ENCODE measurements at places on chromosomes 12 and 14.

DNA sequence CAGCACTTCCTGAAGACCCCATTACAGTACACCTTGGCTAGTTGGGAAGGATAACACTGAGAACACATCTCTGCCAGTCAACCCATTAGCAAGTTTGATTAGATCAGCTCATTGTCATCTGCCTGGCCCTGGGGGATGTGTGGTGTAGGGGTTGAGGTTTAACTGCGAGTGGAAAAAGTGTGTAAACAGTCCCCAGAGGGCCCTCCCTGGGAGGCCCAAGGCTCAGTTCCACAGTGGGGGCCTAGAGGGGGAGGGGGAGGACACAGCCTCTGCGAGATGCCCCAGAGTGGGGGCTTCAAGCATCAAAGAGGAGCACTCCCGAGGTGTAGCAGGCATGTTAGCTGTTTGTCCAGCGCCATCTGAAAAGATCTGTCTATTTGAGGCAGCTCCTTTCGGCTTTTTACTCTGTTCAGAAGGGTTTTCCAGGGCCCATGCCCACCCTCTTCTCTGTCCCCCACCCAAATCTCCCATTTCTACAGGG, 344 bp downstream of the LPAR5 start:
- DNase-seq, result peak; percentile 45

- DNase-seq, result no peak
These were observed 75.3 kb upstream of the ZDHHC17 start for GRCh38 chr12:76688631-76689030.

- no peak for DNase-seq
These were observed 8.8 kb upstream of the IFI27 start for GRCh38 chr14:94101748-94102147.

GRCh38 chr12:120055231-120056000, 61.1 kb downstream of the RAB35 start:
- peak; percentile 12 for DNase-seq

DNA sequence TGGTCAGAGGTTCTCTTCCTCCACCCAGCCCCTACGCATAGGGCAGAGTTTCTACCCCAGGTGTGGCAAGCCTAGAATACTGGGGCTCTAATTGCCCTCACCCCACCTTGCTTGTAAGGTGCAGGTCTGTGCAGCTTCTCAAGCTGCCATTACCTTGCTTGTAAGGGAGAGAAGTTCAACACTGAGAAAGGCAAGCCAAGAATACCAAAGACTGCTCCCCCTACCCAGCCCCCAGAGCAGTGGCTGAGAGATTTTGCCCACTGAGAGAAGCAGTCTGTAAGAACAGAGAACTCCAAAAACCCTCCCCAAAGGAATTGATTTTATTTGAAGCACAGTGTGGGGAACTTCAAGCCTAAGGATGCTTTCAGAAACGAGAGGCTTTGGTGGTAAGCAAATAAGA, 63.1 kb downstream of the RASSF8 start:
- DNase-seq, result no peak

GRCh38 chr14:62253171-62253570, 491.0 kb downstream of the SNAPC1 start:
- DNase-seq, result no peak

DNA sequence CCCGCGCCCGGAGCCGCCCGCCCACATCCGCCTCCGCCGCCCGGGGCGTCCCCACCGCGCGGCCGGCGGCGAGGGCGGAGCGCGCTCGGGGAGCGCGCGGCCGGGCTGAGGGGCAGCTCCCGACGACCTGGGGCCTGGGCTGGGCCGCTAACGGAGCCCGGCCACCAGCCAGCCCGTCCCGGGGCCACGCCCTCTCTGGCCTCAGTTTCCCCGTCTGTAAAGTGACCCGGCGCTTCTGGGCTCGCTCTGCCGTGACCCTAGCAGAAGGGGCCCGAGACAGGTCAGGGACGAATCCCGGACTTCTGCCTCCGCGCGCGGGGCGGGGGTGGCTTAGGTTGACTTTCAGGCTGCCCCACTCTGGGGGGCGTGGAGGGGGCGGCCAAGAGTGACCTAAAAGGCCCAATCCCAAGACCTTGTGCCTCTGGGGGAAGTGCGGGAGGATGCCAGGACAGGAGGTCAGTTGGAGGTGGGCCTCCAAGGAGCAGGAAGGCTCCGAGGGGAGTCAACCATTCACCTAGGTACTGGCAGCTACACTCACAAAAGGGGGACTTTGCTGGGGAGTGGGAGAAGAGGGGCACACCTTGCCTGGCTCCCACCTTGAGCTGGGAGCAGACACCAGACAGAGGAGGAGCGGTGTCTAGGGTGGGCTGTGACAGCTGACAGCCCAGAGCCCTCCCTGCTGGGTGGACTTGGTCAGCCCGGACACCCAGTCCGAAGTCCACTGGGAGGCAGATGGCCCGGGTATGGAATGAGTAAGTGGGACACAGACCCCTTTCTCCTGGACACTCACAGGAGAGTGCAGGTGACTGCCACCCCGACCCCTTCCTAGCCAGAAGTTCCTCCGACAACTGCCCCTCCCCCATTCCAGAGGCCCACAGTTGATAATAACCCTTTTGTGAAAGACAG, 486 bp upstream of the AKT1 start:
- peak; percentile 48 for DNase-seq

DNA sequence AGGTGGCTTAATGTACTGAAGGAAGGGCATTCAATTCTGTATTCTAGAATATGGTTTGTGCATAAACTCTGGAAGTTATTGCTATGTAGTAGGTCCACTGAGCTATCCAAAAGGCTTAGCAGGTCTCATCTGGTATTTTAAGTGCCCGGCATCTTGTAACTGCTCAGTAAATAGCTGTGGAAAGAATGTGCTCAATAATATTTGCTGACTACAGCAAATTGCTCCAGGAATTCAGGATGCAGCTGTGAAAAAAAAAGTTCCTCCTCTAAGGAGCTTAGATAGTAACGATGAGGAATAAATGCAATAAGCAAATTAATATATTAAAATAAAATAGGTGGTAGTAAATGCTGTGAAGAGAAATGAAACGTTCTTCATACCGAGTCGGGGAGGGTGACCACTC, 857.1 kb downstream of the AACS start:
- DNase-seq, result no peak

GRCh38 chr14:92615451-92615850, 101.9 kb downstream of the RIN3 start:
- DNase-seq, result no peak

DNA sequence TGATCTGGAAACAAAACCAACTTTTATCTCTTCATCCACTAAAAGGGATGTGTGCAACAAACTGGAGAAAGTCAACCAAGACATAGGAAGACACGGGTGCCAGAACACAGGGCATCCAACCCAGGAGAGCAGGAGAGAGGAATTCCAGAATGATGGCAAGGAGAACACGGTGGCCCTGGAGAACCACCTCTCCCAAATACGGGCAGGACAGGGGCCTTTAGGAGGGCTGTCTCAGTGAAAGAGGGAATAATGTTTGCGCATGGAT, 93.4 kb upstream of the EGLN3 start:
- DNase-seq, result no peak

DNA sequence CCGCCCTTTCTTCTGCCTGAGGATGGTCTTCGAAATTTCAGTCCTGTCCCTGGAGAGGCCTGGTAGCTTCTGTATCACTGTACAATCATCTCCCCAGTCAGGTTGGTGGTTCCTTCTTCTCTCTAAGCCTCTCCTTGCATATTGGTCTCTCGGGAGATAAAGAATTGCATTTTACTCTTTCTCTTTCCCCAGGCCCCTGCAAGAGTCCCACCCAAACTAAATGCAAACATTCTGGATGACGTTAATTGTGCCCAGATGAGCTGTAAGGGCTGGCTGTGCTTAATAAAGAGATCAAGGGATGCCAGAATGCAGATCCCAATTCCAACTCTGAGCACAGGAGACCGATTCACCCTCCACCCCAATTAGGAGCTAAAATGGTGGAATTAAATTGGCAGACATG, 835.4 kb upstream of the TMEM132C start:
- no peak for DNase-seq

GRCh38 chr12:121580959-121581685, at the start of gene KDM2B:
TSS of gene KDM2B (minus strand) at chr12:121581023. CDS start at chr12:121580911, 112 bp downstream.
- DNase-seq, result peak; percentile 40

GRCh38 chr14:64818151-64818550, 61.6 kb downstream of the SPTB start:
- no peak for DNase-seq

DNA sequence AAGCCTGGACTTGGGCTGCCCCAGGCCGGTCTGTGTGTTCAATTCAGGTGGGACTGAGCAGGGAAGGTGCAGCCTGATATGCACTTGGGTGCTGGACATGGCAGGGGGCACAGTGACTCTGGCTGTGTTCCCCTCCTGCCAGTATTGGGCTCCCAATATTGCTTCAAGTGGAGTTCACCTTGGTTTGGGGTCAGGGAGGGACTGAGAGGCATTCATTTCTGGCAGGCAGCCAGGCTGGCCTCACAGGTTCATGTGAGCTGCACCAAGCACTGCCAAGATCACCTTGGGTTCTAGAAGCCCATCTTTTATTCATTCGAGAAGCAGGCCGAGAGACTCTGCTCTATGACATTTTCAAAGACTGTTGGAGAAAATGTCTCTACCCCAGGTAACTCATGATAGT, 245.0 kb downstream of the CHST11 start:
- no peak for DNase-seq

DNA sequence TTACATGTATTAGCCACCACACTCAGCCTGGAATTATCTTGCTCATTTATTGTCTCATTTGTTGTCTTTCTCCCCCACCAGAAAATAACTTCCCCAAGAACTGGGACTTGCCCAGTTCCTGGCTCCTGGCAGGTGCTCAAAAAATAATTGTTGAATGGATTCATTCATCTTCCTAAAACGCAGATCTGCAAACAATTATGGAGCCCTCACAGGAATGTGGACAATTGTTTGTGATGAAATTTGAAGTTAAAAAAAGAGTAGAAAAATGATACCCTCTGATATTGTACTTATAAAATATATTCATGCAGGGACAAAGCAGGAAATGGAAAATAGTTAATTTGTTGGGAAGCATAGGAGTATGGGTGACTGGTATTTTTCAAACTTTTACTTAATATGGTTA, 60.7 kb upstream of the MAP1LC3B2 start:
- DNase-seq, result peak; percentile 86

GRCh38 chr12:43289426-43289801, 262.6 kb downstream of the ADAMTS20 start:
- DNase-seq, result peak; percentile 79

DNA sequence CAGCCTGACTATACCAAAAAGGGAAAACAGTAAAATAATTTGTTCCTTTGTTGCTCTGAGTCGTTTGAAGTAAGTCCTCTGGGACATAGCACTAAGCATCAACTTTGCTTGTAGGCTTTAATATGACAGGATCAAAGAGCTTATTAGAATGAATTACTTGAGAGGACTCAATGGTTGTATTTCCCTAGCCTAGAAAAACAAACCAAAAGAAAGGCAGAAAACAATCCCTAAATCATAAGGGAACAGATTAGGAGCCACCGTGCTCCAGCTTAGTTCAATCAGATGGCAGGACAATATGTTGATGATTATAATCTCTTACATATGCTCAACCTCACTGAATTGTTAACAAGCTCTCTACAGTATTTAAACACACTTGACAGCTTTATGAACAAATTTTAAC, 988.4 kb downstream of the FLRT2 start:
- DNase-seq, result no peak

DNA sequence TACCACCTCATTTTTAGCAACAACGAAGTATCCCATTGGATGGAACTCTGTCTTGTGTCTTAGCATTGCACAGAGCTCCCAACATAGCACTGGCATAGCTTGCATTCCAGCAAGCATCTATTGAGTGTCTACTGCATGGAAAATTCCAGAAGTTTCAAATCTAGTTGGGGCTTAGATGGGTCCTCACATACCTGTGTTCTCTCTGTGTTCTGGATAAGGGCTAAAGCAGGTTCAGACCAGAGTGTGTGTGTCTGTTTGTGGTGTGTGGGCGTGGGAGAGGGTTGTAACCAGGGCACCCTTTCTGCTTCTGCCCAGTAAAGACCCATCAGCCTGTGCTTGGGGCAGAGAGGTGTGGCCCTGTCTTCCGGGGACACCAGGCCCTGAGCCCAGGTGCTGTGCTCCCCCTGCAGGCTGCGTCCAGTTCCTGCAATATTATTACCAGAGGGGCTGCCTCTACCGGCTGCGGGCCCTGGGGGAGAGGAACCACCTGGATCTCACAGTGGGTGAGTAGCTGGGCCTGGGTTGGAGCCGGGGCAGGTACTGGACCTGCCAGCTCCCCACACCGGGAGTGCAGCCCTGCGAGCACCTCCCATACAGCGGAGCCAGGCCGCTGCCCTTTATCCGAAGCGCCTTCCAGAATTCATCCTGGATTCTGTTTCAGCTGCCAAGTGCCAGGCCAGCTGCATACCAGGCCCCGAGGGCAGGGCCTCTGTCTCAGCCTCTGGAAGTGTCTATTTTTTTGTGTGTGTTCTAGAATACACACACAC, 20.3 kb downstream of the RHOF start:
- DNase-seq, result peak; percentile 52

DNA sequence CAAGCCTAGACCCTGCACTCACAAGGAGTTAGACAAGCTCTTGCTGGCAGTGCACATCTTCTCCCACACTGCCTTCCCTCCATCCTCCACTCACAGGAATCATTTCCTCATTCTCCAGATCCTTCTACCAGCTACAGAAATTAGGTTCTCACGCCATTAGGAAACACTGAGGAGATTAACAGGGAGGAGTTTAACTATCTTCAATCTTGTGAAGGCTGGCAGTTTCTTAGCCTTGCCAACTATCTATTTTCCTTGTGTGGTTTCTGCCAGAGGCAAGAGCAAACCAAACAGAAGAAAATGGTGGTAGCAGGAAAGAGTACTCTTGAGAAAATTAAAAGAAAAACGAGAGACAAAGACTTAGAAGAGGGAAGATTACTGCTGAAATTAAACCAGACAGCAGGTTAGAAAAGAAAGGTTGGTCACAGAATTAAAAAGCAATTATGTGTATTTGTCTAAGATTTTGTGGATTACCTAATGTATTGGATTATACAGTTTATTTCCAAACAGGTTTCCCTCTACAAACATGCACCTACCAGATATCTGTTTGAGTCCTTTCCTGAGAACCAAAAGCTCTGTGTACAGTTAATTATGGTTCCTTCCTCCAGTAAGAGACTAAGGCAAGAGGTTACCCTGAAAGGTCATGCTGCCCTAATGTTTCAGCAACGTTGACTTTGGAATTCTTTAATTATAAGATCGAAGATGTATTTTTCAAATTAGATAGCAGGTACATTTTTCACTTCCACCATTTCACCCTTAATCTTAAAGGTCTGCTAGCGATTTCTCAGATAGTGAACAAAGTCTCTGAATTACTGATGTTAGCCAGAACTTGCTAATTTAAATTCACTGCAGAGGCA, 5.0 kb downstream of the RERG start:
- DNase-seq, result no peak

DNA sequence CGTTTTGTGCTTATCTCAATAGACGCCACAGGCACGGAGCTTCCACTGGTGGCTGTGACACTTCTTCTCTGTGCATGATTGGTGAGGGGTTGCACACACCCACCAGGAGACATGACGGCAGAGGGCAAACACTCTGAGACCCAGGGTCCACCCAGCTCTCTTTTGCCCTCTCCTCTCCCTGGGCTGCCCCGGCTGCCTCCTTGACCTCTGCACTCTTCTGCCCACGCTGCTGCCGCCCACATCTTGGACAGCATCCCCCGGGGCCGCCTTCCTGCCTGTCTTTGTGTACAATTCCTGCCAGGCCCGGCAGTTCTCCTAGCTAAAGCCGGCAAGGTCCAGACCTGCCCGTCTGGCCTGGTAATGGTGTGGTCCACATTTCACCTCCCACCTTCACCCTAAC, 44.7 kb downstream of the DPF3 start:
- no peak for DNase-seq

GRCh38 chr14:63940387-63940786, 87.6 kb downstream of the SYNE2 start:
- no peak for DNase-seq

Data from fibroblast of upper back skin (primary cell).